ENCODE measurements at places on chromosomes 7 and 10.
A peak's percentile ranks its signal among the peaks of the same experiment; 100 is the strongest.

DNA sequence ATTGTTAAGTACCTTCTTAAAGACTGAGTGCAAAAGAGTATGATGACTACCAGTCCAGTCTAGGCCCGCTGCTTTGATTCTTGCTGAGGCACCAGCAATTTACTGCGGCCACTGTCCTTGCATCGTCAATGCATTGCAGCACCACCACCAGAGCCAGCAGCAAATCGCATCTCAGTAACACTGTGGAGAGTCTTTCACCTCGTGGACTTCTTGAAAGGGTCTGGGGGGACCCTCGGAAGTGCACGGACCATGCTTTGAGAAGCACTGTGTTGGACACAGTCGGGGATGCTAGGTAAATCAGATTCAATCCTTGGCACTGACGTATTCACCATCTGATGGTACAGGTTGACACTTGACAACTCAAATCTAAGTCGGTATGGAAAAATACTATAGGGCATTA lies 493.6 kb downstream of the RPS24 start:
- no peak for DNase-seq

- DNase-seq = no peak
Observed at GRCh38 chr7:96069401-96069800, 252.5 kb downstream of the SLC25A13 start.

DNA sequence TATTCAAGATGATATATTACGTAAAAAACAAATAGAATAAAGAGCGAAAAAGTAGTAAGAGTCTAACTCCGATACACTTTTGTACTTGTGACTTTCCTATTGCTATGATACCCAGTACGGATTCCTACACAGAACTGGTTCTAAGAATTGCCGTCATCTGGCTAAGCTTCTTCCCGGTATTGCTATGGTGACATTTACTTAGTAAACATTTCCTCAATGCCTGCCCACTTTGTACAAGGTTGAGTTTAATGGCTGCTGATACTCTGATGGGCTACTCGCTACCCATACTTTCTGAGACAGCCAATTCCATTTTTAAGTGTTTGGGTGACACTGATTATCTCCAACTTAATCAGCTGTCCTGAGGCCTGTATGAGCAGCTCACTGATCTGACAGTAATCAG lies 55.6 kb downstream of the OSBPL3 start:
- DNase-seq = peak; percentile 25

DNA sequence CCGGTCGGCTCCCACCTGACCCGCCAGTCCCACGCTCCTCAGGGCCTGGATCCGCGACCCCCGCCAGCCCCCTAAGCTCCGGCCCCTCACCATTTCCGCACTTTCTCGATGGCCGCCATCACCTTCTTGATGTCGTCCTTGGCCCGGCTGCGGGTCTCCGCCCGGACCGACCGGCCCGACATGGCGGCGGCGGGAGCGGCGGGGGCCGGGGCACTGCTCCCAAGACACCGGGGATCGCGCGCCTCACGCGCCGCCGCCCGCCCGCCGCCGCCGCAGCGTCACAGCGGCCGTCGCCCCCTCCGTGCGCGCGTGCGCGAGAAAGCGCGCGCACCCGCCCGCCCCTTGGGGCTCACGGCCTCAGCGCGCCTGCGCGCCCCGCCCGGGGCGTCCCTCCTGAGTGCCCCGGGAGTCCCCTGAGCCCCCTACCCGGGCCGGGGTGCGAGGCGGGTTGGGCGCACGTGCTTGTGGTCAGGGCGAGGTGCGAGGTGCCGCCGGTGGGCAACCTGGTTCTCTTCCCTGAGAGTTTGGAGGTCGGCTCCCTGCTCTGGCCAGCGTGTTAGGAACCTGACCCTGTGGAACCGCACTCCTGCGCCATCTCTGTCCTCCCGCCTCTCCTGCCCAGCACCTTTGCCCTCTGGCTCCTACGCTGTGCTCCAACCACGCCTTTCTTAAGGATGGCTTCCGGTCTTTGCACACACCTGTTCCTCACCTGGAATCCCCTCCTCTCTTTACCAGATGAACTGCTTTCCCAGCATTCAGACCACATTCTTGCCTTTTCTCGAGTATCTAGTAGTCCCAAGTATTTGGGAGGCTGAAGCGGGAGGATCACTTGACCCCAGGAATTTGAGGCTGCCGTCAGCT lies at the start of gene BCL7B:
BCL7B (minus strand) TSS at position 294 of the 861 bp plus-strand sequence; CDS start at position 182, 112 bp downstream.
- peak; percentile 85 for DNase-seq

- DNase-seq = no peak
Observed at GRCh38 chr10:111211706-111212105, 134.9 kb downstream of the ADRA2A start.

GRCh38 chr7:139886206-139886605 lies 57.1 kb downstream of the TBXAS1 start:
- DNase-seq = no peak

DNA sequence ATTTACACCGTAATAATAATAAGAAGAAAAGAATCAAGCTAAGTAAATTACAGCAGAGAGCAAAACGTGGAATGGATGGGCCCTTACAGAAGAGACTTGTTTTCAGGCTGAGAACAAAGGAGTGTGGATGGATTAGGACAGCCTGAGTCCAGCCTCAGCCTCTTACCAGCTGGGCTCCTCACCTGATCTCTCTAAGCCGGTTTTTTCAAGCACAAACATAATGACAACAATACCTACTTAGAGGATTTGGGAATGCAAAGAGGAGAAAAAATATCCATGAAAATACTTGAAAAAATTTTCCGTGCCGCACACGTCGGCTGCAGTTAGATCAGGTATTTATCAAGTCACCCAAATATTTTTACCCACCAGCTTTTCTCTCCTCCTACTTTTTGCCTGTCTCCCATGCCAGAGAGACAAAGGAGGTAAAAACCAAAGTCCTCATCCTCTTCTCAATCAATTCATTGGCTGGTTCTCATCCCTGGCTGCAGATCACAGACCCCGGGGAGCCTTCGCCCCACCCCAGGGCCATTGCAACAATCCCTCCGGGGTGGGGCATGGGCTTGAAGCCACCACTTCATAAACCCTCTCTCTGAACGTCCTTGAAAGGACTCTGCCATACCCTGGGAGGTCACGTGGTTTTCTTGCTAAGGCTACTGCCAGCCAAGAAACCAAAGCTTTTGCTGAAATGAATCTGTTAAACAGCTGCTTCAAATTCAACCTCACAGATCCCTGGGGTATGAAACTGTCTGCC lies 29.7 kb upstream of the GTF2I start:
- peak; percentile 92 for DNase-seq

GRCh38 chr7:67918158-67918557 lies 921.5 kb downstream of the TYW1 start:
- no peak for DNase-seq

GRCh38 chr7:113087071-113087998 lies 708 bp upstream of the GPR85 start:
- DNase-seq = peak; percentile 26

- DNase-seq = peak; percentile 100
Observed at GRCh38 chr7:2523941-2524807, 4.6 kb downstream of the LFNG start.

DNA sequence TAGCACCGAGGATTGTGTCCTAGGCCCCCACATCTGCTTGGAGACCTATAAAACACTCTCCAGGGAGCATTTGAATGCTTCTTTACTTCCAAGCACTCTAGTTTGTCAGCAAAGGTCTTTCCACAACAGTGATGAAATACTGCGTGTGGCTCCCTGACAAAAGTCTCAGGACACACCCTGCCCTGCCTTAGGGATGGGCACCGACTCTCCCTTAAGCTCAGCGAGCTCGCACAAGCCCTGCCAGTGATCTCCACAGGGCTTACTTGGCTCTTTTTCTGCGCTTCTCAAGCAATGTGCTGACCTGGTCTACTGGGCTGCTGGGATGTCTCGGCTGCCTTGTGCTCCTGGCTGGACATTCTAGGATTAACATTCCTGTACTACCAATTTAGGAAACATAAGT lies 84.3 kb upstream of the MPP7 start:
- no peak for DNase-seq

GRCh38 chr7:47379629-47380324 lies 202.1 kb downstream of the TNS3 start:
- no peak for DNase-seq

- DNase-seq = no peak
Observed at GRCh38 chr7:102434039-102434486, 688 bp downstream of the ORAI2 start.

GRCh38 chr7:30684351-30684750 lies 2.1 kb upstream of the CRHR2 start:
- no peak for DNase-seq

GRCh38 chr10:129140921-129141885 lies 325.8 kb upstream of the MGMT start:
- no peak for DNase-seq

DNA sequence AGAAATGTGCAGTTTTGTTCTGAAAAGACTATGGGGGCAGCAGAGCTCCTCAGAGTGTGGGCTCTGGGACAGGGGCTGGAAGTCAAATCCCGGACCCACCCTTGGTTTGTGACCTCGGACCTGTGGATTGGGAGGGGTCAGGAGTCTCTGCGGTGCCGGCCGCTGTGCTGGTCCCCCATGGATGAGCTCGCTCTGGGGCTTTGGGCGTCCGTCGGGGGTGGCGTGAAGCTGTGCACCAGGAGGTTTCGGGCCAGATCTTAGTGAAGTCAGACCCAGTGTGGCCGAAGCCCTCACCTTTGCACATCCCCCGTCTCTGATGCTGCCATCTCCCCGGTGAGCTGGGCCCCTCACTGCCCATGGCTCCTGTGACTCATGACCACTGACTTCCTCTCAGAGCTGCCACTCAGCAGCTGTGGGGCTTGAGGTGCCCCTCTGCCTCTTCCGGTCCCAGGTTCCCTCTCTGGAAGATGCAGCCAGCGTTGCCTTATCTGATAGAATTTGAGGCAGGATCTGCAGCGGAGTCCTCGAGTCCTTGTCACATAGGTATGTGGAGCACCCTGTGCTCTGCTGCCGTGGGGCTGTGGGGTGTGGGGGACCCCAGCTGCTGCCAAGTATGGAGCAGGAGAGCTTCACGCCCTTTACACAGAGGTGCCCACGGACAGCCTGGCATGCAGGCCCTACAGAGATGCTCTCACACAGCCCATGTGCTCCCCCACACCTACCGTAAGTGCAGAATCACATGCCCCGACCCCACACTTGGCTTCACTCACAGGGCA lies 11.4 kb upstream of the SCART1 start:
- DNase-seq = no peak

- DNase-seq = no peak
Observed at GRCh38 chr7:158314394-158314793, 273.2 kb downstream of the PTPRN2 start.

GRCh38 chr10:120732067-120732466 lies 119.1 kb upstream of the WDR11 start:
- DNase-seq = no peak

DNA sequence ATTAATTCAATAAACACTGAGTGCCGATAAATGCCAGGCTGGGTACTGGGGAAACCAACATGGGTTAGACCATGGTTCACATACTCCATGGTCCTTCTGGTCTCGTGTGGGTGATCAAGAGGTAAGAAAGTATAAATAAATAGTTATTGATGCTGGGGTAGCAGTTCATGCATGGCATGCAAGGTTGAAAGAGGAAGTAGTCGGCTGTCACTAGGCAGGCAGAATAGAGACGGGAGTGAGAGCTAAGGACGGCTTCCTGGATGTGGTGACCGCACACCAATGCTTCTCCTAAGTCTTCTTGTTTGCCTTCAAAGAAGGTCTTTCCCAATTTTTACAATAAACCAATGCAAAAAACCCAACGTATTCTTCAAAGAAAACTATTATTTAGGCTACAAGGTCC lies 208.6 kb downstream of the ADAM12 start:
- DNase-seq = no peak

- DNase-seq = peak; percentile 96
Observed at GRCh38 chr7:50558294-50559053, 6.7 kb downstream of the DDC start.

- no peak for DNase-seq
Observed at GRCh38 chr10:62765726-62766125, 38.8 kb upstream of the ADO start.

DNA sequence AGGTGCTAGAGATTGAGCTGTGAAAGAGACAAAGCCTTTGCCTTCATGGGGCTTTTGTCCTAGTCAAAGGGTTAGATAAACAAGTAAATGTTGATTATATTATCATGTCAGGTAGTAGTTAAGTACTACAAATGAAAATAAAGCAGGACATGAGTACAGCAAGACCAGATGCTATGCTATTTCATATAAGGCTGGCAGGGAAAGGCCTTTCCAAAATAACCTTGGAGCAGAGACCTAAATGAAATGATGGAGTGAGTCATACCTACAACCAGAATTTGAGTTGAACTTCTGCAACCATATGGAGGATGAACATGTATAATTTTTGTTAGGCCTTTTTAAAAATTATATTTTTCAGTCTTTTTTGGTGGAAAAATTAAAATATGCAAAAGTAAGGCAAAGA lies 23.6 kb upstream of the SEMA4G start:
- no peak for DNase-seq

DNA sequence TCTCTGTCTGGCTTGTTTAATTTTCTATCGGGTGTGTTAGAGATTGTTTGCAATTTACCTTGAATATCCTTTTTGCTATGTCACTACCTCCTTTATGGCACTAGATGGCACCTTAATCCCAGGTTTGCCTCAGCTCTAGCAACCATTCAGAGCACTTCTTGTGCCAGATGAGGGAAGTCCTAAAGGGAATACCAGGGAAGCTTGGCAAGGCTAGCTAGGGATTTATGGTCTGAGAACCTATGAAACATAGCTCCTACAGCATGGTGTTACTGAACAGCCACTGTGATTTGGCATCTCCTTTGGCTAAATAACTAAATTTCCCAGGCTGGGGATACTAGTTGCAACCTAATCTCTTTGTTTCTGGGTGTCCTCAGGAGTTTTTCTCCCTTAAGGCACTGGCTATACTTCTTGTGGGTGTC lies 69.0 kb upstream of the VOPP1 start:
- peak; percentile 94 for DNase-seq

- peak; percentile 27 for DNase-seq
Observed at GRCh38 chr7:36746347-36746746, 22.1 kb upstream of the AOAH start.

DNA sequence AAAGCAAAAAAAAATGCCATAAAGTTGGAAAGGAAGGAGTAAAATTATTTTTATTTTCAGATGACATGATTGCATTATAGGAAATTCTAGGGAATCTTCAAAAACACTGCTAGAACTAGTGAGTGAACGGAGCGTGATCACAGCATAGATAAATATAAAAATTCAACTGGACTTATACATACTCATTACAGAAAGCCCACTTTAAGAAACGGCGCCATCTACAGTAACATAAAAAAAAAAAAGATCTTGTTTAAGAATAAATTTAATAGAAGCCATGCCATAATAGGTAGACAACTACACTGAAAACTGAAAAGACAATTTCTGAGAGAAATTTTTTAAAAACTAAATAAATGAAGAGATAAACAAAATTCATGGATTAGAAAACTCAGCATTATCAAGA lies 623.1 kb upstream of the MGMT start:
- DNase-seq = no peak

All from NCI-H510A treated with DMSO at 0.1 percent for 48 hours (cell line).